ENCODE measurements at places on chromosomes 4 and X. TPM values are rescaled to one million over a fixed set of nuclear protein-coding genes. Genes with fewer than 3 reads are reported as not detected.
A peak's percentile ranks its signal among the peaks of the same experiment; 100 is the strongest.

The MXRA5 gene
- 2.1 TPM for total RNA-seq

DNA sequence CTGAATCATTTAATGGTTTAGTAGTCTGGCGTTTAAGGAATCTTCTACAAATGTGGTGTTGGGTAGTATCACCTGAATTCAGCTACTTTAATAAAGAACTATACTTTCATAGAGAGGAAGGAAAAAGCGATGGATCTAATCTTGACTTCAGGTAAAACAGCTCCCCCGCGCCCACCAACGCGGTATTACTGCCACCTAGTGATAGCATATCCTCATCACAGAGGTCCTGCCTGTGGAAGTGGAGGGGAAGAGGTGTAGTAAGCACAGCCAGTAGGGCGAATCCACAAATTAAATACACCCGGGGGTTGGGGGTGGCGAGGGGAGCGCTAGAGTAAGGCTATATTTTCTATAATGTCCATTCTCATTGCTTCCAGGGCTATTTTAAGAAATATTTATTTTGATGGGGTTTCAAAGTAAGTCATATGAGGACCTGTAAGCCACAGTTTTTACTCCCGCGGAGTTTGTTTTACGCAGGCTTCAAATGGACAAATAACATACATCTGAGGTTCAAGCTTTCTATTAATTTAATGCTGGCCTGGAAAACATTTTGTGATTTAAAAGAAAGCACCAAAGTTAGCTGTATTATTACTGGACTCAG, 8.3 kb upstream of the DAPP1 start:
- no peaks in the 10 kb centered on the region for H3K4me1 ChIP-seq
- H3K27me3 ChIP-seq: no peaks in the 10 kb centered on the region
- no peak overlapping the region for H3K4me3 ChIP-seq
- H3K36me3 ChIP-seq: no peaks in the 10 kb centered on the region
- DNase-seq: peak; percentile 74
- no peak overlapping the region for H3K27ac ChIP-seq

The VAMP7 gene
- total RNA-seq: 25.1 TPM

The XAGE2 gene
- not detected for total RNA-seq

GRCh38 chr4:141356963-141357335, 136.3 kb downstream of the ZNF330 start:
- no peaks in the 10 kb centered on the region for H3K27me3 ChIP-seq
- peaks cover 18% of the 10 kb centered on the region for H3K4me1 ChIP-seq
- no peak overlapping the region for H3K27ac ChIP-seq

DNA sequence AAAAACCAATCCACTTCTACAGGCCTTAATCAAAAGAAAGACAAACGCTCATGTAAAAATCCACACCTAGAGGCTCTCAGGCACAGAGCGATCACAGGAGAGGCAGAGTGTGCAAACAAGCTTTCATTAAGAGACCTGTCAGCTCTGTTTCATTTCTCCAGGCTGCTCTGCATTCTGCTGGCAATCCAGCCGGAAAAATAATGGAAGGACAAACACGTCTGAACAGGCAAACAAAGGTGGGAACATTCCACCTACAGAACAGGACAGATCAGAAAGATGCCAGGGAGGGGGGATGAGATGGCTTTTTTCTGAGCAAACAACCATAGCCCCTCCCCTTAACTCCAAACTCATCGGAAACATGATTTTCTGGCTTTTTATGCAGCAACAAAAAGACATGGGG, 9.7 kb downstream of the SOD3 start:
- H3K4me1 ChIP-seq: peaks cover 10% of the 10 kb centered on the region
- DNase-seq: no peak
- no peaks in the 10 kb centered on the region for H3K36me3 ChIP-seq
- no peak overlapping the region for H3K27ac ChIP-seq

The MXD4 gene
- total RNA-seq: 55.3 TPM

- no peak overlapping the region for H3K27ac ChIP-seq
- no peaks in the 10 kb centered on the region for H3K4me1 ChIP-seq
- DNase-seq: no peak
- H3K27me3 ChIP-seq: no peaks in the 10 kb centered on the region
- H3K36me3 ChIP-seq: no peaks in the 10 kb centered on the region
Observed at GRCh38 chr4:136811496-136812077, 720.7 kb downstream of the PCDH18 start.

The GLRA2 gene
- not detected for total RNA-seq

- no peak overlapping the region for H3K4me3 ChIP-seq
- no peak overlapping the region for H3K27ac ChIP-seq
- H3K27me3 ChIP-seq: no peaks in the 10 kb centered on the region
- DNase-seq: no peak
Observed at GRCh38 chr4:75497133-75497532, 17.1 kb downstream of the RCHY1 start.

The MTMR8 gene
- 11.2 TPM for total RNA-seq

GRCh38 chrX:16023790-16024734, 99.3 kb upstream of the GRPR start:
- H3K27me3 ChIP-seq: no peaks in the 10 kb centered on the region
- H3K4me1 ChIP-seq: no peaks in the 10 kb centered on the region
- H3K27ac ChIP-seq: no peak overlapping the region
- no peak overlapping the region for H3K4me3 ChIP-seq

DNA sequence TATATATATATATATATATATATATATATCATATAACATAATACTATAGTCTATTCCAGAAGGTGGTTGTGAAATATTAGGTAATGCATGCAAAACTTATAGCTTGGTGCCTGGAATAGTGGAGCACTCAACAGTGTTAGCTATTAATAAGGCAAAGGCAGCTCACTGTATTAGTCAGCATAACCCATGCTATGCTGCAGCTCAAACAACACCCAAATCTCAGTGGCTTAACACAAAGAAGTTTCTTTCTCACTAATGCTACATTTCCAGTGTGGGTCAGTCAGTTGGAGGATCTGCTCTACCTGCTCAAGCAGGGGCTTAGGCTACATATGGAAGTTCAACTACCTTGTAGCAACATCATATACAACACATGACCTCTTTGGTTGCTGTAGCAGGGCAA, 5.2 kb upstream of the RPGR start:
- no peaks in the 10 kb centered on the region for H3K27me3 ChIP-seq
- no peaks in the 10 kb centered on the region for H3K36me3 ChIP-seq
- H3K4me3 ChIP-seq: no peak overlapping the region
- H3K27ac ChIP-seq: no peak overlapping the region
- H3K4me1 ChIP-seq: no peaks in the 10 kb centered on the region

- H3K4me1 ChIP-seq: no peaks in the 10 kb centered on the region
- H3K4me3 ChIP-seq: no peak overlapping the region
- H3K27me3 ChIP-seq: no peaks in the 10 kb centered on the region
- no peak overlapping the region for H3K27ac ChIP-seq
Observed at GRCh38 chr4:159395693-159396092, 292.8 kb downstream of the RAPGEF2 start.

The CCDC120 gene
- 9.4 TPM for total RNA-seq

GRCh38 chrX:2561456-2561855, 60.7 kb upstream of the DHRSX start:
- no peaks in the 10 kb centered on the region for H3K27me3 ChIP-seq
- H3K27ac ChIP-seq: no peak overlapping the region
- H3K4me3 ChIP-seq: no peak overlapping the region
- H3K36me3 ChIP-seq: no peaks in the 10 kb centered on the region

DNA sequence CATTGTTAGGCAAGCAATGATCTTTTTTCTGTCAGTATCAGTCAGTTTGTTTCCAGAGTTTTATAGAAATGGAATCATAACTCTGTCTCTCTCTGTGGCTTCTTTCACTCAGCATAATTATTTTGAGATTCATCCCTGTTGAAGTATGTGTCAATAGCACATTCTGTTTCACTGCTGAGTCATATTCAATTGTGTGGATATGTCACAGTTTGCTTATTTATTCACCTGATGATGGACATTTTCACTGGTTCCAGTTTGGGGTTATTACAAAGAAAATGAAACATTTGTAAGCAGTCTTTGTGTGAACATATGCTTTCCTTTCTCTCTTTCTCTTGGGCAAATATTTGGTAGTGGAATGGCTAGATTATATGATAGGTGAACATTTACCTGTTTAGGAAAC, 10.2 kb upstream of the ZNF718 start:
- H3K36me3 ChIP-seq: no peaks in the 10 kb centered on the region
- H3K27ac ChIP-seq: no peak overlapping the region
- no peak for DNase-seq
- no peaks in the 10 kb centered on the region for H3K4me1 ChIP-seq
- peaks cover 13% of the 10 kb centered on the region for H3K27me3 ChIP-seq
- H3K4me3 ChIP-seq: no peak overlapping the region

GRCh38 chr4:151039733-151040132, 24.6 kb upstream of the LRBA start:
- no peak overlapping the region for H3K4me3 ChIP-seq
- DNase-seq: no peak
- no peak overlapping the region for H3K27ac ChIP-seq
- no peaks in the 10 kb centered on the region for H3K36me3 ChIP-seq
- no peaks in the 10 kb centered on the region for H3K4me1 ChIP-seq

The DAPP1 gene
- total RNA-seq: 6.4 TPM

DNA sequence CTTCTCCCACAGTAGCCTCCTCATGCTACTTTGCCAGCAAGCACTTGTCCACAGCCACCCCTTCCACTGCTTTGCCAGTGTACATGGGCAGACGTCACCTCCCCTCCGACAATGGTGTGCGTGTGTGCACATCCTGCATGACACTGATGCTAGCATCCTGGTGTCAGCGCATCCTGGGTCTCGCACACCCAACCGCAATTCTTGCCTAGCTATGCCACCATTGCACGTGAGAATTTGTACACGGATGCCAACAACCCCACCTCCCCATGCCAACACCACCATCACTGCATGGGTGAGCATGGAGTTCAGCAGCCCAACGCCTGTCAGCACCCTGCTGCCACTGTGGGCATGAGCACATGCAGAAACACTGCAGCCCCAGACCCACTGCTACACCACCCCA, 550.0 kb downstream of the STPG2 start:
- DNase-seq: no peak
- no peak overlapping the region for H3K27ac ChIP-seq
- no peaks in the 10 kb centered on the region for H3K36me3 ChIP-seq

The GPM6B gene
- 6.0 TPM for total RNA-seq

DNA sequence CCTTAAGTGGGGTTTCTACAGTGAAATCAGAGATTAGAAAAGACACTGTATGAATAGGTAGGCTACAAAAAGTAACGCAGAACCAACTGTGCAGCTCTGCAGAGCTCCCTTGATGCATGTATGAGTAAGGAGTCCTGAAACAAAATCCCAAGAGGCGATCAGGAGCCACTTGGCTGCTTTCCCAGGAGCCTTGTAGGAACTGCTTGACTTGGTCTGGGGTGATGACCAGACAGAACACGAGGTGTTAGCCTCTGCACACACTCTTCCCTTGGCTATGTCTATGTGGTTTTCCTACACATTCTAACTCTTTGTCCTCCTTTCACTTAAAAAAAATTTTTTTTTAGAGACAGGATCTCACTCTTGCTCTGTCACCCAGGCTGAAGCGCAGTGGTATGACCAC, 22.8 kb upstream of the AP1S2 start:
- H3K4me3 ChIP-seq: no peak overlapping the region
- H3K27ac ChIP-seq: no peak overlapping the region
- DNase-seq: no peak

The TCEAL1 gene
- total RNA-seq: 44.9 TPM

The KDM5C gene
- 124 TPM for total RNA-seq

The MED14 gene
- total RNA-seq: 74.6 TPM

The TRO gene
- 7.9 TPM for total RNA-seq

DNA sequence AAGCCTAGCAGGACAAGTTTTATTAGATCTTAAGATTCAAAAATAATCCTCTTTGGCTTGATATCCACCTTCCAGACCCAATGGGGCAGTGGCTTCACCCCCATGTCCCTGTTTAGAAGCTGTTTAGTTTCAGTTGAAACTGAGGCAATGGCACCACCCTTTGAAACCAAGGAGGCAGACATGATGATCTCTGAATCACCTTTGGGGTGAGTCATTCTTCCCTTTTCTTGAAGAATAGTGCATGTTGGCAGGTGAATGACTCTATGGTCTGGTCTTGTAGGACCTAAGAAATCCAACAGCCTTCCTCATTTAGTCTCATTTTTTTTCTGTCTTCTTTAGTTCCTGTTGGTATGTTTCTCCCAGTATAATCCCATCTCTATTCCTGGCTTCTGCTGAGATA, 29.5 kb upstream of the BMP15 start:
- no peak for DNase-seq
- H3K27me3 ChIP-seq: no peaks in the 10 kb centered on the region
- no peaks in the 10 kb centered on the region for H3K4me1 ChIP-seq
- H3K4me3 ChIP-seq: no peak overlapping the region
- no peaks in the 10 kb centered on the region for H3K36me3 ChIP-seq

The SLC9B1 gene
- total RNA-seq: 0.41 TPM

The CTAG2 gene
- total RNA-seq: not detected

DNA sequence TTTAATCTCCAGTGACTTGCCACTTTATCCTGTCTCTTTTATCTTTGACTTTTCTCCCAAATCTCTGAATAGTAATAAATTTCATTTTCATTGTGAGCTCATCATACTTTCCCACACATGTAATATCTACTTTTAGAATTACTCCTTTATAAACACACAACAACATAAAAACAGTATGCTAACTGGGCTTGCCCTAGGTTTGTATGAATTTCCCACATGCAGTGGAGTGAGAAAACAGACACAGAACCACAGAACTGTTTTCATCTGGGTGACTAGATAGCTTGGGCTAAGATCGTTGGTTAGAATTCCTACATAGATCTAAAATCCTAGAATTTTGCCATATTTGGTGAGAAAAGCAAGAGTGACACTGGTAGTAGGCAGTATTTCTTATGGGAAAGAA, 409.5 kb downstream of the SPRY1 start:
- H3K27me3 ChIP-seq: no peaks in the 10 kb centered on the region
- no peaks in the 10 kb centered on the region for H3K36me3 ChIP-seq
- DNase-seq: no peak
- H3K4me3 ChIP-seq: no peak overlapping the region

GRCh38 chr4:56860781-56861180, 39.3 kb upstream of the SPINK2 start:
- no peak for DNase-seq
- no peaks in the 10 kb centered on the region for H3K4me1 ChIP-seq
- no peaks in the 10 kb centered on the region for H3K36me3 ChIP-seq
- H3K27me3 ChIP-seq: no peaks in the 10 kb centered on the region
- H3K27ac ChIP-seq: no peak overlapping the region
- H3K4me3 ChIP-seq: no peak overlapping the region

- no peak overlapping the region for H3K27ac ChIP-seq
- H3K4me1 ChIP-seq: no peaks in the 10 kb centered on the region
- no peaks in the 10 kb centered on the region for H3K36me3 ChIP-seq
- H3K4me3 ChIP-seq: no peak overlapping the region
- no peaks in the 10 kb centered on the region for H3K27me3 ChIP-seq
Observed at GRCh38 chr4:16418814-16419213, 192.5 kb upstream of the TAPT1 start.

The DRD5 gene
- not detected for total RNA-seq

GRCh38 chrX:107579956-107580355, 48.4 kb upstream of the PRPS1 start:
- DNase-seq: no peak
- H3K4me1 ChIP-seq: no peaks in the 10 kb centered on the region
- no peak overlapping the region for H3K27ac ChIP-seq
- H3K4me3 ChIP-seq: no peak overlapping the region

GRCh38 chrX:97987979-97988378, 1104.3 kb downstream of the RPA4 start:
- H3K27ac ChIP-seq: no peak overlapping the region
- no peak for DNase-seq
- no peaks in the 10 kb centered on the region for H3K4me1 ChIP-seq
- H3K4me3 ChIP-seq: no peak overlapping the region

All from transverse colon (tissue), 4 donors.